ENCODE measurements at places on chromosomes 5 and 9.
A peak's percentile ranks its signal among the peaks of the same experiment; 100 is the strongest.

GRCh38 chr9:23855873-23856604 is 30.0 kb upstream of the ELAVL2 start:
- peak; percentile 10 for DNase-seq

DNA sequence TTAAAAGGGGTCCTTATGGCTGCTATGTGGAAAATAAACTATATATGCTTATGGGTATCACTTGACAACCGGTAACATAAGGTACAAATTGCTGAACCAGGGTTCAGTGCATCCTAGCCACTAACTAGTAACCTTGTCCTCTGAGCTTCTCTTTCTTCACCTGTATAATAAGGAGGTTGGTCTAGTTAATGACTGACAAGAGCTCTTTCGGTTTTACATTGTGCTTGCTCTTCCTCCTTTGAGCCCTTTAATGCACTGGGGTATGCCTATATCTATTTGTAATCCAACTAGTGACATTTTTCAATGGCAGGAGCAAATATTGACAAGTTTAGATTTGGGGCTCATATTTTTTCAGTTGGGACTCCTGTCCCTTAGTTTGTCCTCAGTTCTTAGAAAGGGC is 66.1 kb downstream of the NPR3 start:
- no peak for DNase-seq

GRCh38 chr9:111375817-111376564 is 46.0 kb upstream of the OR2K2 start:
- DNase-seq, result no peak

DNA sequence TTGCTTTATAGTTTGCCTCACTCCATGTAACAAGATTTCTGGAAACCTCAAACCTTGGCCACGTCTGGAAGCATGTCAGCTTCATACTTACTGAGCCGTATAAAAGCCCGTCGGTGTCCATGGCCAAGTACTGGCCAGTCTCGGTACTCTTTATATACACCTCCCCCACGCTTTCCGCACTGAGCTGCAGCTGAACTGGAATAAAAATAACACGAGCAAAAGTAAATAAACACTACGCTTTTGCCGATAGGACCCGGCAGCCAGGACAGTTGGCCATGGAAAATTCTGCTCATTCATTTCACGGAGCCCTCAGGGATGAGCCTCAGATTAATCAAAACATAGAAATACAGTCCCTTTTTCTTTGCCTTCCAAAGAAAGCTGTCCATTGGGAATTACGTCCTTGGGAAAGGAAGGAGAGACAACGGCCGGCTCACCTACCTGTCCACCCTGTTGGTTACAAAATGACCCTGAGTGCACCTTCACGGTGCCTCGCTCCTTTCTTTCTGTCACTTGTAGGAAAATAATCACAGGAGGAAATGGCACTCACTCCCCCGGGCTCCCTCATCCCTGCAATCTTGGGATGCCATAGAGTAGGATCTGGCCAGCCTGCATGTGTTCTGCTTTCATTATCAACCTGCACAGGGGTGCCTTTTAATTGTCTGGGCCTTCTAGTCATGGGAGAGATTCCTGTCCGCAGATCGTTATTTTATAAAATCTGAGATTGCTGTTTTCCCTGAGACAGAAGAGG is 85.1 kb downstream of the FGF1 start:
- DNase-seq, result peak; percentile 88

GRCh38 chr5:82537687-82538306 is 259.6 kb upstream of the RPS23 start:
- no peak for DNase-seq
